ENCODE measurements at places on chromosomes 11 and 22.

DNA sequence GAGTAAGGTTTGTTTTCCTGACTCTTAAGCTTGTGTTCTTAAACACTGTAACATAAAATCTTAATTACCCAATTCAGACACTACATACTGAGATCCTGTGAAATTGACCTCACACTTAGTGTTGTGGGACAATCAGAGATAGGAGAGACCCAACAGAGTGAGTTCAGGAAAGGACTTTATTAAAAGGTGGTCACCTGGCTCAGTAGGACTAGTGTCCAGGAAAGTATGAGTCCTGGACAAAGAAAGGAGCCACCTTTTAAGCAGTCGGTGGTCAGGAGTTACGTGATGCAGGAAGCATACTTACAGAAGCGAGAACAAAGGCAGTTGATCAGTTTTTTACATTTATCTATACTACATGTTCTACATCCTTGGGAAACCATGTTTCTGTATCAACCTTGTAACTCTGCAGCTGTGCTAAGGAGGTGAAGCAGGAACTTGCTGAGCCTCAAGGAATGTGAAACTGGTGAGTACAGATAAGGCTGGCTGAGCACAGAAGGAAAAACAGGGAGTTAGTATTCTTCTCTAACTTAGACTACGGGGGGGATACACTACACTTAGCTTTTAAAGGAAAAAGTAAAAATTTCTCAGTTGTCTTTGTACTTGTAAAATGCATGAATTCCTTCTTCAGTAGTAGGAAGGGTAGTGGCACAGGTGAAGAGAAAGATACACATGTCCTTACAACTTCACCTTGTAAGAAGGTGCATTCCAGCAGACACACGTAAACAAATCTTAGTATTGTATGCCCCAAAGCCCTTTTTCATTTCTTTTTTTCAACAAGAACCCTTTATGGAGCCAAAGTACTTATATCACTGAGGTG, 15.1 kb downstream of the OR51E1 start:
- peak; percentile 14 for DNase-seq

DNA sequence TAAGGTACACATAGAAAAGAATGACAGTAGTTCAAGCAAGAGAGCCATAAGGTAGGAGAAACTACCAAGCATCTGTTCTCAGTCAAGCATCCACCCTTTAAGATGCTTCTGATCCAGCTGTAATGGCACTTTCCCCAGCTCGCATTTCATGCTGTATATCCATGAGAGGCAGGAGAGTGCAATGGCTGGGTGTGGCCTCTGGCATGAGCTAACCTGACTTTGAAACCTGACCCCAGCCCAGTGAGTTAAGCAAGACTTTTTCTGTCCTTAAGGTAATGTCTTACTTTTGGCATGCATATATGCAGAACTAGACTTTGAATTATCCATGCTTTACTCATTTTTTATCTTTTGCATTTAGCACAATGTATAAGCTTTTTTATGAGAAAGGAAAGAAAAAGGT, 79.8 kb upstream of the CNTN5 start:
- DNase-seq, result no peak

DNA sequence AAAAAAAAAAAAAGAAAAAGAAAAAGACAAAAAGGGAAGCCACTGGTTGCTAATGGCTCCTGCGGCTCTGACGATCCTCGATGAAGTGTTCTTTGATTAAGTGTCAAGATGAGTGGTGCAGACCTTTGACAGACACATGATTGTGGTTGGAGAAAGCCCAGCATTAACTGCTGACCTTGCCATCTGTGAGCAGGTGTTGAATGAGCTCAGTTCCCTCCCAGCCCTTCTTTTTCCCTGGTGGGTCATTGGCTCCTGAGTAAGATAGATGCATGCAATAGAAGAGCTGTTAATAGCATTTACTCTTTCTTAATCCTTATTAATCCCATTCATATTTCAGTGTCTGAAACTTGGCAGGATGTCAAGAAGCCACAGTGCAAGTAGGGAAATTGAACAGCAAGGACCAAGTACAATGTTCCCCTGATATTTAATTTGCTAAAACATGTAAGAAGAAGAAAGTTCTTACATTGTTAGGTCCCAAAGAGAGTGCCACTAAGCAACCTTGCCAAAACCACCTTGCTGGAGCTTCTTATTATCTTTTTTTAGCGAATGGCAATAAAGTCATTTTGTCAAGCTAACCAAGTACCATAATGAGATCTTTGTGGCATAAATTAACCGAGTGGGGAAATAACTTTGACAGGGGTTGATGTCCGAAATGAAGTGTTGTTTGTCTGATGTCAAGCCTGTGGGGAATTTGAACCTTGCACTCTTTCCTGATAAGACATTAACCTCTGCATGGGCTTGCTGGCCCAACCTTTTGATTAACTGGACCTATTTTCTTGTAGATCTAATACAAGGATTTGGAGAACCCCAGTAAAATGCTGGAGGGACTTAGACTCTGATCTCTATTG, 113.7 kb downstream of the PTPRJ start:
- DNase-seq, result peak; percentile 39

DNA sequence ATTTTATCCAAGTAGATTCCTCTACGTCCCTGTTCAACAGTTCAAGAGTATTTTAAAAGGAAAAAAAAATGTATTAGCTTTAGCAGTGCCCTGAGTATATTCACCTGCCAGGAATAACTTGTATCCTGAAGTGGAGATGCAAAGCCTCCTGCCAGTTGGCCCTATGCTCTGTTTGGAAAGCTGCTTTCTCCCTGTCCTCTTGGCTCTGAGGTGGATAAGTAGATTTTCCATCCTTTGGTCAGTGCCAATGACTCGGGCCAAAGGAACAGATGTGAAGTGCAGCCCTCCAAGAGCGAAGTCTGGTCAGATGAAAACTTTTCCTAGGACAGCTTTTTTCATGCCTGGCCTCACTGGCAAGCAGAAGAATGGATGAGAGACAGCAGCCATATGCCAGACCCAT, 839.9 kb upstream of the TENM4 start:
- no peak for DNase-seq

GRCh38 chr22:27980424-27981148, 61.5 kb upstream of the PITPNB start:
- DNase-seq, result no peak

All from choroid plexus epithelial cell (primary cell).